Stimulated activated CD4-positive, alpha-beta T cell treated with anti-CD3 and anti-CD28 coated beads, Interleukin-1b, Interleukin-23, amount 100 ng/mL, for 1 hour (primary cell): ENCODE measurements at places on chromosomes 12 and 14.

- DNase-seq = no peak
Measured at GRCh38 chr14:41824441-41824840, 217.8 kb downstream of the LRFN5 start.

- no peak for DNase-seq
Measured at GRCh38 chr12:18683327-18684013, 54.3 kb downstream of the PLCZ1 start.

DNA sequence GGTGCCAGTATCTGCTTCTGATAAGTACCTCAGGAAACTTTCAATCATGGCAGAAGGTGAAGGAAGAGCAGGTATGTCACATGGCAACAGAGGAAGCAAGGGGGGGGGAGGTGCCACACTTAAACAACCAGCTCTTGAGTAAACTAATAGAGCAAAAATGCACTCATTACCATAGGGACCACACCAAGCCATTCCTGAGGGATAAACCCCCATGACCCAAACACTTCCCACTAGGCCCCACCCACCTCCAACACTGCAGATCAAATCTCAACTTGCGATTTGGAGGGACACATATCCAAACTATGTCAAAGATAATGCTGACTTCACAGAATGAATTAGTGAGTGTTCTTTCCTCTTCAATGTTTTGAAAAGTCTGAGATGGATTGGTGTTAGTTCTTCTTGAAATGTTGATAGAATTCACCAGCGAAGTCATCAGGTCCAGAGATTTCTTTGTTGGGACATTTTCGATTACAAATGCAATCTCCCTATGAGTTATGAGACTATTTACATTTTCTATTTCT lies 16.6 kb downstream of the TFCP2 start:
- DNase-seq = no peak

DNA sequence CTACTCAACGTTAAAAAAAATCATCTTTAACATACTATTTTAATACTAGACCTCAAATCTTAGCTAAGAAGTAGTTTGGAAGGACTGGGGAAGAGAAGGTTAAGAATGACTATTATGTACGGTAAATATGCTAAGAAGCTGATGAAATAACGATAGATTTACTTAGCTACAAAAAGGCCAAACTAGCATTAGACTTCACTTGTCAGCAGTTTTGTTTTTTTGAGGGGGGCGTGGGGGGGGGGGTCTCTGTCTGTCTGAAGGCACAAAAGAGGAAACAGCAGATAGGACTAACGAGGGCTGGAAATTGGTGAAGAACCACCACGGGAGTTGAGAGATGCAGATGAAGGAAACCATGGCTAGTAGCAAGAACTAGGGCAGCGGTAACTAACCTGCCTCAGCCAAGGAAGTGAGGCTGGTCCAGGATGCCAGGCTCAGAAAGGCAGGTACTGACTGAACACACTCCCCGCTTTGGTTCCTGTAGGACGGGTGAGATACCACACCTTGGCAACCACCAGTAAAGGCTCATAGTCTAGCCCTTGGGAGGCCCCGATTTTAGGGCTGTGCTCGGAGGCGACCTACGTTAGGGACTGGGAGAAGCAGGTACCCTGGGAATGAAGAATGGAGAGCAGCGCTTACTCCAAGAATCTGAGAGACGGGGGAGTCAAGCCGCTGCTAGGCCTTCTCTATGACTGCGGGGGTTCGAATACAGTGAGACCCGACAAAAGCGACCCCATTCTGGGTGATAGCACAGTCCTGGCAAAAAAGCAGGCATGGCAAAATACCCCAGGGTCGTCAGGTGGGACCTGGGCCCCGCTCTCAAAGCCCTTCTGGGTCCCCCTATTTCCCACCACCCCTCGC lies 675 bp downstream of the NEDD8 start:
- DNase-seq = no peak

GRCh38 chr14:103872481-103873113 lies 25.2 kb upstream of the PPP1R13B start:
- DNase-seq = no peak

GRCh38 chr14:21268617-21269251 lies 508 bp downstream of the HNRNPC start:
- no peak for DNase-seq

- no peak for DNase-seq
Measured at GRCh38 chr12:108915632-108916133, 35.8 kb downstream of the DAO start.

DNA sequence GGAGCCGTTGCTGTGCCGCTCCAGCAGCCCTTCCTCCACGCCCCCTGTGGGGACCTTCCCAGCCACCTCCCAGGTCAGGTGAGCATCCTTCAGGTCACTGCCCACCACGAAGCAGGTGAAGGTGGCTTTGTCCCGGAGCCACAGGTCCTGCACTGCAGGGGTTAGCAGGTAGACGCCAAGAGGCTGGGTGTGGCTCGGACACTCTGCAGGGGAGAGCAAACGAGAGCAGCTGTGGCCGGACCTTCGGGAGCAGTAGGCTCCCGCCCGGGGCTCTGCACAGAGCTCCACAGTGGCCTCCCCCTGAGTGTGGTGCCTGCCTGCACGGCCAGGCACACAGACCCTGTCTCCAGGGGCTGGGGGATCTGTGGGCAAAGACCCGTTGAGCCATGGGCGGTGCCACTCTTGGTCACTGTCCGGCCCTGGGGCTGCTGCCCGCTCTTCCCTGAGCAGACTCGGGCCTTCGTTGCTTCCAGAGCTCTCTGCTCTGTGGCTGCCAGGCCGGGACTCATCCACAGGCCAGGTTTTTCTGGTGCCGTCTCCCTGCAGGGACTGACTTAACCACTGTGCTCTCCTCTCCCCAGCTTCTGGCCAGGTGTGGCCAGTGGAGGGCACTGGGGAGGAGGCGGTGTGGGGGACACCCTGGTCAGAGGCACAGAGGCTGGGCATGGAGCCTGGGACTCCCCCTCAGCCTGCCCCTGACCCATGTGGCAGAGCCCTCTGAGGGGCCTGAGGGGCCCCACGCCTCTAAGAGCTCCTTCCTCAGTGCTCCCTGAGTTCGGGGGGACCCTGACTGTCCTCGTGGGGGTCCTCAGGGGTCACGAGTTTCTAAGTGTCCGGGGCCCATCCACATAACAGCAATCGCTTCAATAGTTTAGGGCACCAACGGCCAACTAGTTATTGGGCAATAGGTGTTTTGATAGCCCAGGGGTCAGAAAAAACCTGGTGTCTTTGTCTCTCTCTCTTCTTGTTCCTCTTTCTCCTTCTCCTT lies 314.9 kb downstream of the TMEM121 start:
- no peak for DNase-seq

GRCh38 chr12:29768372-29768771 lies 15.4 kb downstream of the TMTC1 start:
- no peak for DNase-seq
